ENCODE measurements at places on chromosomes 5 and 9. TPM values are rescaled to one million over a fixed set of nuclear protein-coding genes. Genes with fewer than 3 reads are reported as not detected.

The SPINK7 gene
- total RNA-seq: 4.3 TPM

The PCDHGA9 gene
- 0.85 TPM for total RNA-seq

The OCLN gene
- 104 TPM for total RNA-seq

The EPB41L4B gene
- 31.5 TPM for total RNA-seq

The RAI14 gene
- total RNA-seq: 49.4 TPM

The SPATA31A3 gene
- total RNA-seq: not detected

The ZNF474 gene
- total RNA-seq: not detected

The SH3GL2 gene
- total RNA-seq: 0.48 TPM

All from tracheal epithelial cell (primary cell).